Muscle of arm (tissue), 14 donors: ENCODE measurements at places on chromosomes 7 and 10. TPM values are rescaled to one million over a fixed set of nuclear protein-coding genes. Genes with fewer than 3 reads are reported as not detected.

The C10orf62 gene
- polyA plus RNA-seq: 0.18 TPM

The C10orf143 gene
- not detected for polyA plus RNA-seq

The OR2A14 gene
- not detected for polyA plus RNA-seq

The HOXA5 gene
- polyA plus RNA-seq: 12.1 TPM

The ANKRD7 gene
- not detected for polyA plus RNA-seq

The SPACDR gene
- polyA plus RNA-seq: 1.6 TPM

The PTPN12 gene
- polyA plus RNA-seq: 71.2 TPM

The IDI2 gene
- polyA plus RNA-seq: 0.44 TPM

The IFIT1 gene
- polyA plus RNA-seq: 47.8 TPM

The ADCYAP1R1 gene
- polyA plus RNA-seq: 10.7 TPM

The TRPV6 gene
- 0.44 TPM for polyA plus RNA-seq

The RTKN2 gene
- 4.8 TPM for polyA plus RNA-seq

The ZFAND2A gene
- 10.9 TPM for polyA plus RNA-seq

The LIPF gene
- not detected for polyA plus RNA-seq

The SHLD2 gene
- polyA plus RNA-seq: not detected

The RSPH10B2 gene
- not detected for polyA plus RNA-seq

The SPDYE6 gene
- not detected for polyA plus RNA-seq

The CHST3 gene
- polyA plus RNA-seq: 15.2 TPM

The CYP3A7 gene
- polyA plus RNA-seq: 1.1 TPM

The MCM7 gene
- polyA plus RNA-seq: 95.5 TPM

The CCL24 gene
- polyA plus RNA-seq: not detected

The NCAPG2 gene
- 16.2 TPM for polyA plus RNA-seq

The PIK3AP1 gene
- polyA plus RNA-seq: 2.2 TPM

The CDK14 gene
- 16.8 TPM for polyA plus RNA-seq

The NPC1L1 gene
- not detected for polyA plus RNA-seq

The HTRA1 gene
- polyA plus RNA-seq: 80.5 TPM

The NPTX2 gene
- polyA plus RNA-seq: 6.2 TPM

The ZNF804B gene
- polyA plus RNA-seq: 0.33 TPM

The TRIM74 gene
- polyA plus RNA-seq: 0.92 TPM

The ACBD7 gene
- 1.2 TPM for polyA plus RNA-seq

The SUN3 gene
- polyA plus RNA-seq: not detected

The CPVL gene
- 53.2 TPM for polyA plus RNA-seq

The CAV1 gene
- 356 TPM for polyA plus RNA-seq

The HABP2 gene
- 0.31 TPM for polyA plus RNA-seq

The MGAM2 gene
- 0.04 TPM for polyA plus RNA-seq

The TAS2R5 gene
- 2.2 TPM for polyA plus RNA-seq

The DPP6 gene
- 3.4 TPM for polyA plus RNA-seq

The TUBAL3 gene
- polyA plus RNA-seq: not detected

The HOXA1 gene
- polyA plus RNA-seq: 1.1 TPM

The CALML5 gene
- polyA plus RNA-seq: not detected

The PPP1R3C gene
- polyA plus RNA-seq: 192 TPM

The OR6V1 gene
- polyA plus RNA-seq: not detected
